Stimulated activated CD4-positive, alpha-beta T cell treated with anti-CD3 and anti-CD28 coated beads, Interleukin-1b, Interleukin-23, amount 100 ng/mL, for 1 hour (primary cell): ENCODE measurements at places on chromosomes 1 and 21.

DNA sequence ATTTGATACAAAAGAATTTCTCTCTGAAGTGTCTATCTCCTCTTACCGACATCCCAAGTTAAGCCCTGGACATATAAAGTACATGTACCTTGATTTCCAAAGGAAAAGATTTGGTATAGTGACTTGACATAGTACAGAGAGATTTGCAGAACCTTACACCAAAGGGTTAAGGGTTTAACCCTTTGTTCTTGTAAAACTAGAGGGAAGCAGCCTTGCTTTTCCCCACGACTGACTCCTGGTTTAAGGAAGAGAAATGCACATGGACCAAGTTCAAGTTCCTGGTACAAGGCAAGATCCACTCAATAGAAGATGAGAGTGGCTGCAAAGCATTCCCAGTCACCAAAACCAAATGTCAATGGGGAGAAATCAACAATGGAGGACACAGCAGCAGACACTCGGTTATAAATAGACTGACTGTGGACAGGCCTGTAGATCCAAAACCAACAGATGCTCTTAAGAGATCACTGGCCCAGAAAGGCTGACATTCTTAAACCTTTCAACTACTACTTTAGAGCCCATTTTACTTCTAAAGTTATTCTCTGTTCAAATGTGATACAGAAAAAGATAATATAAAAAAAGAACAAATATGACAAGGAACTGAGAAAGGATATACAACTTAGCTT lies 69.4 kb downstream of the PUM1 start:
- no peak for DNase-seq

GRCh38 chr1:197787056-197787455 lies 11.8 kb upstream of the DENND1B start:
- DNase-seq = no peak

GRCh38 chr1:243473227-243474135 lies 217.6 kb downstream of the SDCCAG8 start:
- no peak for DNase-seq

DNA sequence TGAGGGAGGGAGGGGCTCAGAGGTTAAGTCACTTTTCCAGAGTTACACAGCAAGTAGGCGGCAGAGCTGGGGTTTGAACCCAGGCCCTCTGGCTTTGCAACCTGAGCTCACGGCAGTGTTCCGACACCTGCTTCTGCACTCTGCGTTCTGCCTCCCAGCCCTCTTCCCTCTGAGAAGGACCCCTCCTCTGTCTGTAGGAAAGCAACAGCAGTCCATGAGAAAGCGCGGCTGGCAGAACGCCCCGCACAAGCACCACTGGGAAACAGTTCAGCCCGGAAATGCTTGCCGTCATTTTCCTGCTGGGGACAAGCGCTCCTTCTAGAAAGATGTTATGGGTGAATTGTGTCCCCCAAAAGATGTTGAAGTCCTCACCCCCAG lies 241.1 kb downstream of the NPHP4 start:
- no peak for DNase-seq

- DNase-seq = no peak
These were observed 577 bp downstream of the IKBKE start for GRCh38 chr1:206470692-206471414.

- DNase-seq = no peak
These were observed 105.0 kb downstream of the KIAA0319L start for GRCh38 chr1:35452106-35452774.

- no peak for DNase-seq
These were observed 1.8 kb upstream of the HSPG2 start for GRCh38 chr1:21938732-21939538.

- no peak for DNase-seq
These were observed 37.1 kb upstream of the NBL1 start for GRCh38 chr1:19606817-19607642.

GRCh38 chr21:35953597-35953996 lies 106.7 kb downstream of the SETD4 start:
- DNase-seq = no peak

GRCh38 chr1:184075055-184076029 lies 23.8 kb downstream of the TSEN15 start:
- DNase-seq = no peak

DNA sequence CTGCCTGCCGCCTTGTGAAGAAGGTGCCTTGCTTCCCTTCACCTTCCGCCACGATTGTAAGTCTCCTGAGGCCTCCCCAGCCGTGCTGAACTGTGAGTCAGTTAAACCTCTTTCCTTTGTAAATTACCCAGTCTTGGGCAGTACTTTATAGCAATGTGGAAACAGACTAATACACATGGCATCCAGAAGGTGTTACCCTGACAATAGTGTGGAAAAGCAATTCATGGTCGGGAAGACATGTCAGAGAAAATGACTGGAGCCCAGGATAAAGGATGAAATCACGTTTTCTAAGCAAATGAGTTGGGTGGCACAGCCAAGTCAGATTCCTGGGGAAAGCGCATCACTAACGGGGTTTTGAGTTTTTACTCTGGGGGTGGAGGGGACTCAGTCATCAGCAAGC lies 76.4 kb downstream of the HLCS start:
- DNase-seq = no peak

DNA sequence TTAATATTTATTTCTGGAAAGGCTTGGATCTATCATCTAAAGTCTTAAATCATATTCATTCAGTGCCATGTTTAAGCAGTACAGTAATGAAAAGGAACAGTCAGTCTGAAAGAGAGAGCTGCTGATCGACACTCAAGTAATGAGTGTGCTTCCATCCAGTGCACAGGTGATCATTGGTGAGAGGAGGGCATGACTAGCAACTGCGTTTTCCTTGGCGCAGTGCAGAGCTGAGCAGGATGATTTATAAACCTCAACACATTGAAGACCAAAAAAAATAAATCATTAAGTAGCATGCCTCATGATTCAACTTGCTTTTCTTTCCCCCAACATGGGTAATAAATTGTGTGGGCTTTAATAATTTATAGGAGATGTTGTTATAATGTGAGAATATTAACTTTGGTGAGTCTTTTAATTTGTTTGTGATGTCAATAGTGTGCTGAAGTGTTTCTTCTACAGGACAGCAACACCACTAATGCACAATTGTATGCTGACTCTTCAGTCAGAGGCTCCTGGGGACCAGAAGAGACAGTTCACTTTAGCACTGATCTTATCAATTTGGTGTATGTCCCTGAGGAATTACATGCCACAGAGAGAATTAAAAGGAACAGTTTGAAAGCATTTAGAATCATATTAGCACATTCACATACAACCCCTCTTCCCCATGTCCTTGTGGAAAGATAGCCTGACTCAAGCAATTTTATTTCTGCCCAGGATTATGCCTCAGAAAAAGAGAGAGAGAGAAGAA lies 199.7 kb upstream of the ADGRL2 start:
- no peak for DNase-seq

- no peak for DNase-seq
These were observed 85.2 kb downstream of the KIF1B start for GRCh38 chr1:10295481-10296085.

DNA sequence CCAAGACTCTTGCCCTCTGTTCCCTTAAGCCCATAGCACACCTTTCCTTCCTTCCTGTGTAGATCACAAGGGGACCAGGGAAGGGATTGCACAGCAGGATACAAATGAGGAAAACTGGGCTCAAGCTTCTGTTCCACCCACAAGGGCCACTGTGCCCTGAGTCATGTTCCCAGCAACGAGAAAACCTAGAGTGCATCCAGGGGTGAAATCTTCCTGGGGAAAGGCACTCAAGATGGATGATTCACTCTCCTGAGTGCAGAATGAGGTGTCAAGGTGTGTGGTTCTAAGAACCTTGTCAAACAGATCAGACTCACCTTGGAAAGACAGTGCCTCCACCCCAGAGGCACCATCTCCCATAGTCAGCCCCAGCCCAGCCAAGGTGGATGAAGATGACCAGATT lies 40.7 kb upstream of the EYA3 start:
- no peak for DNase-seq

DNA sequence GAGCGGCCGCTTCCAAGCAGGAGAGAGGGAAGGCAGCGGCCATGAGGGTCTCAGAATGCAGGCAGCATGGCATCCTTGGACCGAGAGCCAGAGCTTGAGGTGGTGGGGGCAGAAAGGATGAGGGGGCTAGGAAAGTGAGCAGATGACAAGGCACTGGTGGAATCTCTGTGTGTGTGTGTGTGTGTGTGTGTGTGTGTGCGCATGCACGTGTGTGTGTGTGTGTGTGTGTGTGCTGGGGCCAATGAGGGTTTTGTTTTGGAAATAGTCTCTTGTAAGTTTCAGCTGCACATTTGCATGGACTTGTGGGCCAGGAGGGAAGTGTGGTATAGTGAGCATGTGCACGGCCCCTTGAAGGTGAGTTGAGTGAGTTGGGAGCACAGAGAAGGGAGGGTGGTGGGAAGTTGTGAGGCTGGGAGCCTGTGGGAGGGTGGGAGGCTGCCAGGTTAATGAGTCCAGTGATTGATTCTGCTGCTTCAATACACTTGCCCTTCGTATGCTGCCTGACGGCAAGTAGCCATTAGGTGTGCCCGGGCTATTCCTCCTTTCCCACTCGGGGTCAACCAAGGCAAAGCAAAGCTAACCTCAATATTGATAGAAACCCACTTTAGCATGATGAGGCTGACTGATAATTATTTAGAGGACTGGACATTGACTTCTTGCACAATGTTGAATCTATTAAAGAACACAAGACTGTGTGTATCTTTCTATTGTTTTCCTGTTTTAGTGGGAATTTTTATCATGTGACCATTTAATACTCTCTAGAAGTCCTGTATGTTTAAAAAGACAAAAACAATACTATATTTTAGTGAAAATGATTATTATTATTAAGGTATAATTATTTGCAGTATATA lies 80.3 kb downstream of the PROX1 start:
- no peak for DNase-seq

DNA sequence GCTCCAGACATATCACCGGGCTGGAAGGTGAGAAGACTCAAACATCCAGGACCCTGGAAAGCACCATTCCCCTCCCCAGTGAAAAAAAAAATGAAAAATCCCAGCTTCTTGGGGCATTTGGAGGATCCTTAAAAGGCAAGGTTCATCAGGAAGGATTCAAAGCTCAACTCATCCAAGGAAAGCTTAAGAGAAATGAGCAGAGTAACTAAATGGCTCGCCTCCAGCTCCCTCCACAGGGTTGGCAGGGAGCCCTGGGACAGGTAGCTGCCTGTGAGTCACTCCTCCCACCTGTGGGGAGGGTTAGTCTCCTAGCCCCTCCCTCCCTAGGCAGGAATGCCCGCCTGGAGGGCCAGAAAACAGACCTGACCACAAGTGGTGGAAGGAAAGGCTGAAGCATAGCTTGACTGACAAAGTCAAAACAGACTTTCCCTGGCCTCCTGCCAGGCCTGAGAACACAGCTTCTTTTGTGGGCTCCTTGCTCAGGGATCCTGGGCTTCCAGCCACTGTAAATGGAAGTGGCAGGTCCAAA lies 712 bp upstream of the LAMB3 start:
- peak; percentile 7 for DNase-seq

GRCh38 chr1:32869923-32870614 lies 643 bp downstream of the FNDC5 start:
- no peak for DNase-seq

GRCh38 chr1:225617479-225617878 lies 35.4 kb downstream of the ENAH start:
- no peak for DNase-seq

- no peak for DNase-seq
These were observed 147.8 kb upstream of the POGK start for GRCh38 chr1:166691476-166691875.

- no peak for DNase-seq
These were observed 14.8 kb upstream of the ZNF436 start for GRCh38 chr1:23384312-23385058.

GRCh38 chr1:211781260-211781659 lies 49.3 kb downstream of the LPGAT1 start:
- DNase-seq = no peak

DNA sequence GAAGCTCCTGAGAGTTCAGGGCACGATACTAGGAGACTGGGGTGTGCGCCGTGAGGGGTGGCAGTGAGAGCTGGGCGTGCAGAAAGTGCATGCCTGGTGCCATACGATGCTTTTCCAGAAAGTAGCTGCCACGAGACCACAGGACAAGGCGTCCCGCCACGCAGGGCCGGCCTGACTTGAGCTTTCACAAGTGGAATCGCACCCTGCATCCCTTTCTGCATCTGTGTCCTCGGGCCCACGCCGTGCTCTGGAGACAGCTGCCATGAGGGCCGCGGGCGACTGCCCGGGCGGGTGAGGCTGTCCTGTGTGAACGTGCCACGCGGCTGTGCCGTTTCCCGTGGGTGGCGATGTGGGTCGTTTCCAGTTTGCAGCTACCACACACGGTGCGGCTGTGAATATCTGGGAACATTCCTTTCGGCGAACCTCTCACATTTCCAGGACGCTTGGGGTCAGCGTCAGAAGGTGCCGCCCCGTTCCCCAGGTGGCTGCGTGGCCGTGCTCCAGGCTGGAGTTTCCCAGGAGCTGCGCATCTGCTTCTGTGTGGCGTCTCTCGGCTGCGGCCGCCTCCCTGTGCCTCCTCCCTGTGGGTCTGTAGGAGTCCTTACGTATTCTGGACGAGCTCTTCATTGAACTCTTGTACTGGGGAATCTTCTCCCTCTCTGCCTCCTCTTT lies 1.0 kb upstream of the PERM1 start:
- no peak for DNase-seq

- no peak for DNase-seq
These were observed 98.2 kb upstream of the C1orf87 start for GRCh38 chr1:60171801-60172200.

- no peak for DNase-seq
These were observed 87.1 kb upstream of the TNR start for GRCh38 chr1:175830500-175830899.

DNA sequence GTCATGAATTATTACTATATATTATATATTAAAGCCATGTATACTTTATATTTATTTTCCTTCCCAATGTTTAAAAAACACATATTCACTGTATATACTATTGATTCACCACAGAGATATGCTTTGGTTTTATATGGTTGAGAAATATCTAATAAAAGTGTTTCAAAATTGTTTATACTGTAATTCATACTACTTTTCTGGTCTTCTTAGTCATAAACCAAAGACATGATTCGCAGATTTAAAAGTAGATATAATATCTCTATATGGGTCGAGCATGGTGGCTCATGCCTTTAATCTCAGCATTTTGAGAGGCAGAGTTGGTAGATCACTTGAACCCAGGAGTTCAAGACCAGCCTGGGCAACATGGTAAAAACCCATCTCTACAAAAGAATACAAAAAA lies 738.4 kb downstream of the USP25 start:
- no peak for DNase-seq

- DNase-seq = no peak
These were observed at the start of gene IKBKE for GRCh38 chr1:206469933-206470691. Gene IKBKE (plus strand): TSS chr1:206470476. CDS start chr1:206473228, 2,752 bp downstream.

GRCh38 chr1:85692730-85693314 lies 15.4 kb downstream of the ZNHIT6 start:
- no peak for DNase-seq

GRCh38 chr1:79694241-79694640 lies 687.7 kb upstream of the ADGRL4 start:
- DNase-seq = no peak

GRCh38 chr1:1136547-1137230 lies 20.8 kb upstream of the C1orf159 start:
- no peak for DNase-seq

DNA sequence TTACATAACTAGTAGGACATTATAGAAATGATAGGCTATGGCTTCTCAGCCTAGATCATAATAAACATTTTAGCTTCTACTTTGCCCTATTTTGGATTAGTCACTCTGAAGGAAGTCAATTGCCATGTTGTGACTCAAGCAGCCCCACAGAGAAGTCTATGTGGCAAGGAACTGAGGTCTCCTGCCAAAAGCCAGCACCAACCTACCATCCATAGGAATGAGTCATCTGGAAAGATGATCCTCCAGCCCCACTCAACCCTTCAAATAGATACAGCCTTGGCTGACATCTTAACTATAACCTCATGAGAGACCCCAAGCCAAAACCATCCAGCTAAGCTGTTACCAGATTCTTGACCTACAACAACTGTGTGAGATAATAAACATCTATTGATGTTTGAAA lies 76.3 kb upstream of the BEND5 start:
- no peak for DNase-seq
